ENCODE measurements at places on chromosomes 1 and 21.

DNA sequence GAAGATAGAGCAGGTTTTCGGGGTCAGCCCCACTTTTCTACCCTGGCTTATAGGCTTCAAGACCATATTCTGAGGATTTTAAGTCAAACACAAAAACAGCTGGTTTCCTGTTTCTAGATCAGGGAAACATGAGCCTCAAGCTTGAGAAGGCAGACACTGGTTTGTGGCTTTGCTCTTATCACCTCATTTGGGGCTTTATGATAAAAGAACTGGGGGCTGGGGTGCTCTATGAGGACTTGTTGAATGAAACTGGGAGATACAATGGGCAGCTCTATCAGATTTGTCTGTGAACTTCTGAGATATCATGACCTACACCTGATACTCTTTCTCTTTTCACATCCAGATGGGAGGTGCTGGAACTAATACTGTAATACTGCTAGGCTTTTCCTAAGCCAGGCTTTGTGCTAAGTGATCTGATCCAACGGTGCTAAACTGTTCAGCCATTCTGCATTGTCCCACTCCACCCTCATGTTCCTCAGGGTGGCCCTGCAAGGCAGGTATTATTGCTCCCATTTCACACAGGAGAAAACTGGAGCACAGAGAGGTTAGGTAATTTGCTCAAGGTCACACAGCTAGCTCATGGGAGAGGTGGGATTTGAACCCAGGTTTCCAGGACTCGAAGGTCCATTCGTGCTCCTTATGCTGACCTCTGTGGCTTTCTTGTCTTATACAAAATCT is 6.6 kb downstream of the AJAP1 start:
- DNase-seq = no peak

DNA sequence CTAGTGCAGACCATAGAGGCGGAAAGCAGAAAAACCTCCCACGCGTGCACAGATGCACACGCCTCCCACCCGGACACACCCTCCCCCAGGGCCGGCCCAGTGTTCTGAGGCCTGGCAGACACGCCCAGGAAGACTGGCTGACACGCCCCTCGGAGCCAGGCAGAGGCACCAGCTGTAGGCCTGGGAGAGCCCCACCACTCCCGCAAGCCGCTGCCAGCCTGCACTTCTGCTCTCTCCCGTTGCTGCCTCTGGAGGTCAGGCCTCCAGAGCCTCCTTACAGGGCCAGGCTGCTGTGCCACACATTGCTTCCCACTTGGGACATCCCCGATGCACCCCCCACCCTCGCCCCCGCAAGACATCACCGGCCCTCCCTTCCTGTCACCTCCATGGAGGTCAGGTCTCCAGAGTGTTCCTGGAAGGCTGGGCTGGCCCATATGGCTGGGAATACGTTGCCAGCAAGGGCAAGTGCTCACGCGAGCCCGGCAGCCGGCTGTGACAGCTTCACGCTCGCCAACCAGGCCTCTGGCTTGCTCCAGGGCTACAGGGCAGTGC is 40.4 kb downstream of the CASZ1 start:
- DNase-seq = no peak

DNA sequence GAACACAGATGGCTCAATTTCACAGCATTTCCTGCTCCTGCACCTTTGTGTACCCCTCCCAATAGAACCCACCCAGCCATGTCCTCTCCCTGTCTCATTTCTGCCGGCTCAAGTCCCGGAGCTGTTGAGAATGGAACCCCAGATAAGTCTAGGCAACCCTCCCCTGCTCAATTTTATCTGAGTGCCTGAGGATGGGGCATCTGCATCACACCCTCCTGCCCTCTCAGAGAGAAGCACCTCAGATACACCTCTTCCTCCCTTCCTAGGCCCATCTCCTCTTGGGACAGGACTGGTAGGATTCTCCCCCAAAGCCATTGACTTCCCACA is 1.1 kb downstream of the KIF21B start:
- DNase-seq = no peak

DNA sequence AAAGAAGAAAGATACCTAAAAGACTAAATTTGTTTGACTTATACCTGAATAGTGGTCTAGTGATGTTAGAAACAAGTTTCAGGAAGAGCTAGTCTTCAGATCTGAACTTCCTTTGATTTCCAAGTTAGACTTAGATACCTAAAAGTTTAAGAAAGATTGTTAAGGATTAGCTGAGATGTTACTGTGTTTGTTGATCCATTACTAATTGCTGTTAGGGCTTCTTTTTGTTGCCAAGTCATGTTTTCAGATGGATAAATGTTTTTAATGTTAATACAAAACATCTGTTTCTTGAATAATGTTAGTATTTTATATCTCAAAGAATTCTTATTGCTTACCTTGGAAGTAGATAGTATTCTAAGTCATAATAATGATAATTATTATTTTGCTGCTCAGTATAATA is 11.6 kb downstream of the GNAI3 start:
- DNase-seq = no peak

DNA sequence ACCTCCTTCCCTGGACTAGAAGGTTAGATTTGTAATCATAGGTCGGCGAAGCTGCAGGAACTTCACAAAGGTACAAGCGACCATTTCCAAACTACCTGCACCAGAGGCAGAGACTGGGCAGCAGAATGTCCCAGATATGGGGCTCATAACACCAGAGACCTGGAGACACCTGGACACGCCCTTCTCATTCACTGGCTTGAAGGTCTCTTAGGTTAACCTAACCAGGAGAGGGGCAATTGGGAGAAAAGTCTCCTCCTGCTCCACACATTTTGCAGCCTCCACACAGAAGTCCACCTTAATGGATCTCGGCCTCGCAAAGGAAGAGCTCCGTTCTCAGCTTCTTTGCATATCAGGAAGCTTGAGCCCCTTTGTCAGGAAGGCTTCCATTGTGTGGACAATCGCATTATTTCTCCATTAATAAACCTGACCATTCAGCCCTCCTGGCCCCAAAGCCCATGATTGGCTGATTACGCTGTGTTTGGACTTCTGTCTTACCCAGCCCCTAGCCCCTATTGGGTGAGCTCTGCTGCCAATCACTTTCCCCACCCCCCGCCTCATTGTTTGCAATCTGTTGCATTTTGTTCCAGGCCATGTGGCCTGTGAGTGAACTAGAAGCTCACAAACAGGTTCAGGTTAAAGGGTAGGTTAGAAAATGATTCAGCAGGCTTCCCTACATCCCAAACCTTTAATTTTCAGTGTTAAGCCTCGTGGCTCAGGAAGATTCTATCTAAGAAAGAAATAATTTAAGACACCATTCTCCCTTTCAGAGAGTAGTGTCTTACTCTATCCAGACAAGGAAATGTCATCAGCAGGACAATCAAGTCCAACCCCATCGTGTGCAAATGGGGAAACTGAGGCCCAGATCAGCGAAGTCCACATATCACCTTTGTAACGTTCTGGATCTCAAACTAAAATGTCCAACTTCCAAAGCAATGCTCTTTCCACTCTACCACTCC is 2.8 kb downstream of the MYCL start:
- DNase-seq = peak; percentile 45

DNA sequence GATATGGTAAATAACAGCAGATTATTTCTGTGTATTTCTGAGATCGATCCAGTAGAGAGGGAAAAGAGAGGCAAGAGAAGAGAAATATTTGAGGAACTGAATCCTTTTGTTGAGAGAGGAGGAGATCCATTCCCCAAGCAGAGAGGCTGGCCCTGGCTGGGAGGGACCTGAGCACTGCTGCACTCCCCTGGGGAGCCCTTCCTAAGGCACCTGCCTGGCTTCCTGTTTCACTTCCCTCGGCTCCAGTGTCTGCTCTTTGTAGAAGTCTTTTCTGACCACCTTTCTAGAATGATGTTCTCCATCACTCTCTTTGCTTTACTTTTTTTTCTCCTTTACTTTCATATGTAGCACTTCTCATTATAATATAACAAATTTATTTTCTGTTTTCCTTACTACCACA is 42.3 kb upstream of the SLC6A9 start:
- DNase-seq = no peak

DNA sequence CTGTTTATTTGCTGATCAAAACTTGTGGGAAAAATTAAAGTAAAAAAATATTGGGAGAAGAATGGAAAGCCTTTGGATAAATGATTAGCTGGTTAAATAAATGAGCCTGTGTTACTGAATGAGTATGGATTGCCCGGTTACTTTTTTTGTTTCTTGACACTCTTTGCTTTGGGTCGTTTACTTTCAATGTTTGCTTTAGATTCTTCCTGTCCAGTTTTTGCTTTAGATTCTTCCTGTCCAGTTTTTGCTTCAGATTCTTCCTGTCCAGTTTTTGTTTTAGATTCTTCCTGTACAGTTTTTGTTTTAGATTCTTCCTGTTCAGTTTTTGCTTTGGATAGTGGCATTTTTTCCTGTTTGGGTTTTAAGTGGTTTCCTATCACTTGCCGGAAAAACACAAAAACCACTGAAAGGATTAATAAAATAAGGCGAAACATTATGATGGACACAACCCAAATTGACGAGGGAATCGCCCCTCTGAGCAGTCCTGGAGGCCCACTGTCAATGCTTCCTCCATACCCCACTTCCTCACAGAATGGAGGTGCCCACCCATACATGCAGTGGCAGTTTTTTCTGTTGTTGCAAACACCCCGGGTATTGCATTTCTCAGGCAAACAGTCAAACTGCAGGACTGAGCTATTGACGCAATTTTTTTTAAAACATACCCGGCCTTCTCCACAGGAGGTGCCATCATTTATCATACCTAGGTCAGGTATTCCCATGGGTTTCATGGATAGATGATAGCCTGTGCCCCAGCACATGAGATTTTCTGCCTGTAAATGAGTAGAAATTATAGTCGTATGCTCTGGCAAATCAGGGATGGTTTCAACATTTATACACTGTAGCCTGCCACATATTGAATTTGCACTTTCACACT is 2.3 kb downstream of the ADAM30 start:
- DNase-seq = no peak

DNA sequence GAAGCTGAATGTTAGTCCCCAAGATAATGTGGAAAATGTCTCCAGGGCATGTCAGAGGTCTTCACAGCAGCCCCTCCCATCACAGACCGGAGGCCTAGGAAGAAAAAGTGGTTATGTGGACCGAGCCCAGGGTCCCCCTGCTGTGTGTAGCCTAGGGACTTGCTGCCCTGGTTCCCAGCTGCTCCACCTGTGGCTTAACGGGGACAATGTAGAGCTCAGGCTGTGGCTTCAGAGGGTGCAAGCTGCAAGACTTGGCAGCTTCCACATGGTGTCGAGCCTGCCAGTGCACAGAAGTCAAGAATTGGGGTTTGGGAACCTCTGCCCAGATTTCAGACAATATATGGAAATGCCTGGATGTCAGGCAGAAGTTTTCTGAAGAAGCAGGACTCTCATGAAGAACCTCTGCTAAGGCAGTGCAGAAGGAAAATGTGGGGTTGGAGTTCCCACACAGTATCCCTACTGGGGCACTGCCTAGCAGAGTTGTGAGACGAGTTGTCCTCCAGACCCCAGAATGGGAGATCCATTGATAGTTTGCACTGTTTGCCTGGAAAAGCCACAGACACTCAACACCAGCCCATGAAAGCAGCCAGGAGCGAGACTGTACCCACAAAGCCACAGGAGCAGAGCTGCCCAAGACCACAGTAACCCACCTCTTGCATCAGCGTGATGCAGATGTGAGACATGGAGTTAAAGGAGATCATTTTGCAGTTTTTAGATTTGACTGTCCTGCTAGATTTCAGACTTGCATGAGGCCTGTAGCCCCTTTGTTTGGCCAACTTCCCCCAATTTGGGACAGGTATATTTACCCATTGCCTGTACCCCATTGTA is 204.9 kb downstream of the MRPL39 start:
- DNase-seq = no peak

GRCh38 chr1:212286556-212287131 is 1.4 kb downstream of the PPP2R5A start:
- no peak for DNase-seq

DNA sequence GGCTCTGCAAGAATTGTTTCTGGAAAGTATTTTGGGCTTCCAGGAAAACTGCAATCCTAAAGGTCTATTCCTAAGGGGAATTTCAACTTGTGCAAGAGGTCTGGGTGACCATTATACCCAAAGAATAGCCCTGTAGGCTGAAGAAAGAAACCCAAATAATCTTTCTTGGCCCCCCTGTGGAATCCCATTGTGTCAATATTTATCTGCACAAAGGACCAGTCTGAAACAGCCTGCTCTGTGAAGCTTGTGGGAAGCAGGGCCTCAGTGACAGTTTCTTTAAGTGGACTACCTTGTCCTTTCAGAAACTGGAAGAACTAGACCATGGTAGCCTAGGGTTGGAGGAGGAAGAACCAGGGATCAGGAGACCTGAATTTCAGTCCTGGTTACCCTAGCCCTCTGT is 58.4 kb upstream of the HSD17B7 start:
- DNase-seq = no peak

GRCh38 chr1:211329764-211330201 is 3.1 kb downstream of the TRAF5 start:
- DNase-seq = no peak

DNA sequence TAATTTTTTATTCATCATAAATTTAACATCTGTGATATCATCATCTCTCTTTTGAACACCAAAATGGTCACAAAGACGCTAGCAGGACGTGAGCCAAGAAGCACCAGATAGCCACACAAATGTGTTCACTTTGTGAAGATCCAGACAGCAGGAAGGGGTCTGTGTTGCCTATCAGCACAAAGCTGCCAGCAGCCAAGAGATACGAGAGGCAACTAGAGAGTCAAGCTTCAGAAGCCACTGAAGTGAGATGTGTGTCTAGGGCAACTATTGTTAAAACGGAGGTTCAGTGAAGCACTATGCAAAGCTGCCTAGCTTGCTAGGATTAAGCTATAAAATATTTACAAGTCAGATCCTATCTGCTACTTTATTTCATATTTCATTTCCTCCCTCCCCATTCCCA is 45.3 kb downstream of the NDC1 start:
- no peak for DNase-seq

GRCh38 chr1:33228935-33229487 is 27.3 kb upstream of the ZNF362 start:
- no peak for DNase-seq

GRCh38 chr21:36934864-36935420 is 31.5 kb downstream of the HLCS start:
- DNase-seq = no peak
